Stromal cell of bone marrow (primary cell): ENCODE measurements at places on chromosomes 1 and 21.

GRCh38 chr1:153685544-153686340, 7.3 kb downstream of the NPR1 start:
- no peak for DNase-seq

DNA sequence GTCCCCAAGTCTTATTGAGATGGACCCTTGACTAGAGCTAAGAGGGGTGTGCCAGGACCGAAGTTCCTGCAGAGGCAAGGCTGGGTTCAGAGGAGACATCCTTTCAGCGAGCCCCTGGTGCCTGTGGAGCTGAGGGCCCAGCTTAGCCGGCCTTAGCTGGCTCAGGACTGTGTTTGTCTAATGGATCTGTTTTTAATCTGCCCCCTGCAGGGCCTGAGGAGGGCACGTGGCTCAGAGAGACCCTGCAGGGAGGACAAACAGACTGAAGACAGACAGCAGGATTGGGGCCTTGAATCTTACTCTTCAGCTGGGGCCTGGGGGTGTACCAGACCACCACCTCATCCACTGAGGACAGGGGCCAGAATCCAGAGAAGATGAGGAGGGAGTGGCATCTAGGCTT, 1.6 kb downstream of the CRABP2 start:
- DNase-seq = no peak

GRCh38 chr1:167439301-167439988, 78.9 kb downstream of the CD247 start:
- no peak for DNase-seq

- no peak for DNase-seq
These were observed 14.1 kb downstream of the ZBTB18 start for GRCh38 chr1:244065063-244065793.

DNA sequence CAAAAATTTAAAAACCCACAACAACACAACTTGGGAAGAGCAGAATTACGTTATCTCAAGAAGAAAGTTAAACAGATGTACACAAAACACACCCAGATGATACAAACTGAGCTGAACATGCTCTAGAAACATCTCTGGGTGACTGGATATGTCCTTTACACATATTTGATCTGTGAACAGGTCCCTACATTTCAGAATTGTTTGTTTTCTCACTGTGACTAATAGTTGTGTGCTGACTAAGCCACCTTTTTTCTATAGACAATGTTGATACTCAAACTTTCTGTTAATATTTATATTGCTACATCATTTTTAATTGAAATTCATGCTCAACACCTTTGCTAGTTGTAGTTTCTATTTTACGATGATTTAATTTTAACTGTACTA, 1.0 kb upstream of the F11R start:
- DNase-seq = no peak

DNA sequence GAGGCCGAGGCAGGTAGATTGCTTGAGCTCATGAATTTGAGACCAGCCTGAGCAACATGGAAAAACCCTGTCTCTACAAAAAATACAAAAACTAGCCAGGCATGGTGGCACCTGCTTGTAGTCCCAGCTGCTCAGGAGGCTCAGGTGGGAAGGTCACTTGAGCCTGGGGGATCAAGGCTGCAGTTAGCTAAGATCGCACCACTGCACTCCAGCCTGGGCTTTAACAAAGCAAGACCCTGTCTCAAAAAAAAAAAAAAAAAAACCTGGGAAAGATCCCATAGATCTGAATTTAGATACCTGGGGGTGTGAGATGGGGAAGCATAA, 32.9 kb downstream of the NIBAN1 start:
- no peak for DNase-seq

DNA sequence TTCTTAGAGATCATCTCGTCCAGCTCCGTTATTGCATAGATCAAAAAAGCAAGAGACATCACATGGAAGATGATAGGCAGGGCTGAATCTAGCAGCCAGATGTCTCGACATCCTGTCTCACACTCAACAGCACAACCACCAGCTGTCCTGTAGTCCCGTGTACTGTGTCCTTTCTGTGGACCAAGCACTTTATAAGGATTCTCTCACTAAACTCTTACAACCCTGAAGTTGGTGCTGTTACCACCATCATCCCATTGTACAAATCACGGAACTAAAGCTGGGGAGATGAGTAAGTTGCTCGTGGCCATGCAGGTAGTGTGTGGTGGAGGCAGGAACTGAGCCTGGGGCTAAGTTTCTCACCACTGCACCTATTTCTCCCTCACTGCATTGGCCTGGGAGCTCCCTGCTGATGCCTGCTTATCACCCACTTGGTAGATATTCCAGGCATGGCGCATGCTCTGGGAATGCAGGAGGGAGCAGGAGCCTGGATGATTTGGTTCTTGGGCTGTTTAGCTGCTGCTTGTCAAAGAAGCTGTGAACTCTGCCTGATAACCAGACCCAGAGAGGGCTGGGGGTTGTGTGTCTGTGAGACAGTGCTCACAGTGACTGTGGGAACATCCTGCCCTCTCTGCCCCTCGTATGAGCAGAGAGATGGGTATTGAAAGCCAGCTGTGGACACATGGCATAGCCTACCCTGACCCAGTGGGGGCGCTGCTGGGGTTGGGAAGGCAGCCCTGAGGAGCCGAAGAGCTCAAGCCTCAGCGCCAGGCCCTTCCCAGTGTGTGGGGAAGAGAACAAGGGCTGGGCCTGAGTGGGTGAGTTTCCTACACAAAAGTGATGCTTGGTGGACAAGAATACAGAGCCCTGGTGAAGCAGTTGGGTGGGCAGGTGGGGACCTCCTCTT, 13.6 kb downstream of the PPFIA4 start:
- DNase-seq = no peak

DNA sequence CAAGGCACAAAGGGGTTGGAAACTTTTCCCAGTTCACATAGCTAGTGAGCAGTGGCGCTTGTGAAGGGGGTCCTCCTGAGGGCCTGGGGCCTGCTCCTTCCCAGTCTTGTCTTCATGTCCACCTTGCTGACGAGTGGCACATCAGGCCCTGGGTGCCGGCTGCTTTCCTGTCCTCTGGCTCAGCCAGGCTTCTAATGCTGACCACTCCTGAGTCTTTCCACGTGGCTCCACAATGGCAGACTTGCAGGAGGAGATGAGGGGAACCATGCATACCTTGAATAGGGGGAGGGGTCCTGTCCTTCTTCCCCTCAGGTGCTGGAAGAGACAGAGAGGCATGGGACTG, 38.7 kb downstream of the MAPKAPK2 start:
- no peak for DNase-seq

GRCh38 chr21:43270800-43271301, 102.0 kb downstream of the CRYAA start:
- DNase-seq = no peak

DNA sequence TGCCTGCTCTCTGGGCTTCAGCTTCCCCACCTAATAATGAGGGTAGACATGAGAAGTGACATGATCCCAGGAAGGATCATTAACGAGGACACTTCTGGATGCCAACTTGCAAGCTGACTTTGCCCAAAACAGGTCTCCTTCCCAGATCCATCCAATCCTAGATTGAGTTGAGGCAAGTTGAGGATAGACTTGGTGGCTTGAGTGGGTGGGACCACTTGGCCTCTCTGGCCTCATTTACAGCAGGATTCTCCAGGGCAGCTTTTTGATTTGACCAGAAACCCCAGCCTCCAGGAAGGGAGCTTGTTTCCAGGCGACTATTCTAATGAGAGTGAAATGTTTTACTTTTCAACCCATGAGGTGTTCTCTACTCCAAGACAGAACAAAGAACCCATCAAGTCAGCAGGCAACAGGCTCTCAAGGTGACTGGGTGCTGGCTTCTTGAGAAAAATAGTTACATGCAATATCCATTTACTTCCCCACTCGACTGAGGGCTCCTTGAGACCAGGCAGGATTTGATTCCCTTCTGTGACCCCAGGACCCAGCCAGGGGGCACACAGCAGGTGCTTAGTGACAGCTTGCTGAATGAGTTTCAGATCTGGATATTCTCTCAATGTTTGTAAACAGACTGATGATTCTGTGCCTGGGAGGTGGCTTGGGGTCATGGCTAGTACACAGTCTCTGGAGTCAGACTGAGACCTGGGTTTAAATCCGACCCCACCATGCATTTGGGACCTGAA, 128.2 kb downstream of the DMRTB1 start:
- no peak for DNase-seq

DNA sequence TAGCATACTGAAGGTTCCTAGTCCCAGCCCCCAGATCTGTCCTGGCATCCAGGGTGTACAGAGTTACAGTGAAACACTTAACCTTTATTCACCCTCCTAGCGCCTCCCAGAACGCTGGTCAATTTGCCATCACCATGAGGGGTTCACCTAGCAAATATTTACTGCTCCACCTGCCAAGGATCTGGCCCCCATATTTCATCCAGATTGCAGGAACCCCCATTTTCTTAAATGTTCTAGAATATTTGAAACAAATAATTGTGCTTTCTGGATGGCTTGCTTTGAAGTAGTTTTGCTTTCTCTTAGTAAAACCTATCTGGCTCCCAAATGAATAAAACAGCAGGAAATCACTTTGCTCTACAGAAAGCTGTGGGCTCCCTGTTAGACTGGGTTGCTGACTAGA, 37.7 kb downstream of the KCNN3 start:
- DNase-seq = no peak

- no peak for DNase-seq
These were observed 76.2 kb downstream of the NFIA start for GRCh38 chr1:61158591-61158990.

DNA sequence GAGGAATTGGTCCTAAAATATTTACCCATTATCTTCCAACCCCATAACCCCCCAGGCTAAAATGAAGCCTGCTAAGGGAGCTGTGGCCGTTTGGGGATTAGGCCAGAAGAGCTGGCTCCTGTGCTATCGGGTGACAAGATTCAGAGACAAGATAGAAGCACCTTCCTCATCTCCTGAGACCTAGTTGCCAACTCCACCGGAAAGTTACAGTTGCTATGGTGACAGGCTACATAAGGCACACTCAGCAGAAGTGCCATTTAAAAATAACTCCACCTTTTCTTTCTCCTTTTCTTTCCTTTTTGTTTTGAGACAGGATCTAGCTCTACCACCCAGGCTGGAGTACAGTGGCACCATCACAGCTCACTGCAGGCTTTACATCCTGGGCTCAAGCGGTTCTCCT, 43.6 kb upstream of the ROR1 start:
- no peak for DNase-seq

- no peak for DNase-seq
These were observed 49.2 kb downstream of the C8B start for GRCh38 chr1:56916630-56917029.

DNA sequence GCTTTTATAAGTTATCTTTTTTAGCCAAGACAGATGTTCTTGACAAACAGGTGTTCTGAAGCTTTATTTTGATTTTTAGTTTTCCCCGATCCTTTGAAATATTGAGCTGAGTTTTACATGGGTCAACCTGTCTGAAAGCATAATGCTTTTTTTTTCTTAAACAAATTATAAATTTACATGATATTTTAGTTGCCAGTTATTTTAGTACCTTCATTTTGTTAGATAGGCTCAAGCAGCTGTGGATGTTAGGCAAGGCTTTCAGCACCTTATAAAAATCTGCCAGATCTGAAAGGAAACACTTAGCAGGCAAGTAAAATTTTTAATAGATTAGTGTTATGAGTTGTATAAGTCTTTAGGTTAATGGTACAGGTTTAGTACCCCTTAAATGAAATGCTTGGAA, 33.7 kb downstream of the ATF6 start:
- no peak for DNase-seq

GRCh38 chr1:15303935-15304334, 56.9 kb downstream of the FHAD1 start:
- DNase-seq = no peak

DNA sequence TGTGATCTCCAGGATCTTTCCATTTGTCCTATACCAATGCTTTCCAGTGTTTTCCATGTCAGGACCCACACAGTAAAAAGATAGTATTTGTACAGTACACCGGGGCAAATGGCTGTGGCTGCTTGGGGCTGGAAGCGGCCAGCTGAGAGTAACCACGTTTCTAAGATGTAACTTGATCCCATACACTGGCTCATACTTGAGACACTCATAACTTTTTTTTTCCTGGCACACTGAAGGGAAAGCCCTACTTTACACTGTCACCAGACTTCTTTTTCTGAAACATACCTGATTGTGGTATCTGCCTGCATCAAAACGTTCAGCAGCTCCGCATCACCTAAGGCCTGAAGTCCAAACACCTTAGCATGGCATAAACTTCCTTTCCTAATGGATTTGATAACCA, 21.6 kb downstream of the VPS13D start:
- no peak for DNase-seq

DNA sequence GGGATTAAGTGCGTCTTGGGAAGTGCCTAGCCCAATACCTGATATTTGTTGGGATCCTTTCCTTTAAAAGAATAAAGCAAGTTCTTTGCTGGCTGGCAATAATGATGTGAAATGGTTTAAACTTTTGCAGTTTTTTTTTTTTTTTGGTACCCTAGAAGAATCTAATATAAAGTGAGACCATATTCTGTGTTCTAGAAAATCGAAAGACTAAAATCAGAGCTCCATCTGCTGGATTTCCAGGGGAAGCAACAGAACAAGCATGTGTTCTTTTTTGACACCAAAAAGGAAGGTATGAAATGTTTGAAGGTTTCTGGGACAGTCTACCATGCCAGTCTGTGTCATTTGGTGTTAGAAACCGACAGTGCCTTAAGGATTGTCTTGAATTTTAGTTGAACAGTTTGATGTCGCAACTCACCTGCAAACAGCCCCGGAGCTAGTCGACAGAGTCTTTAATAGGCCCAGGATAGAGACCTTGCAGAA, 6.4 kb downstream of the UTP11 start:
- DNase-seq = no peak
